ENCODE measurements at places on chromosomes 16 and 17.
A peak's percentile ranks its signal among the peaks of the same experiment; 100 is the strongest.

DNA sequence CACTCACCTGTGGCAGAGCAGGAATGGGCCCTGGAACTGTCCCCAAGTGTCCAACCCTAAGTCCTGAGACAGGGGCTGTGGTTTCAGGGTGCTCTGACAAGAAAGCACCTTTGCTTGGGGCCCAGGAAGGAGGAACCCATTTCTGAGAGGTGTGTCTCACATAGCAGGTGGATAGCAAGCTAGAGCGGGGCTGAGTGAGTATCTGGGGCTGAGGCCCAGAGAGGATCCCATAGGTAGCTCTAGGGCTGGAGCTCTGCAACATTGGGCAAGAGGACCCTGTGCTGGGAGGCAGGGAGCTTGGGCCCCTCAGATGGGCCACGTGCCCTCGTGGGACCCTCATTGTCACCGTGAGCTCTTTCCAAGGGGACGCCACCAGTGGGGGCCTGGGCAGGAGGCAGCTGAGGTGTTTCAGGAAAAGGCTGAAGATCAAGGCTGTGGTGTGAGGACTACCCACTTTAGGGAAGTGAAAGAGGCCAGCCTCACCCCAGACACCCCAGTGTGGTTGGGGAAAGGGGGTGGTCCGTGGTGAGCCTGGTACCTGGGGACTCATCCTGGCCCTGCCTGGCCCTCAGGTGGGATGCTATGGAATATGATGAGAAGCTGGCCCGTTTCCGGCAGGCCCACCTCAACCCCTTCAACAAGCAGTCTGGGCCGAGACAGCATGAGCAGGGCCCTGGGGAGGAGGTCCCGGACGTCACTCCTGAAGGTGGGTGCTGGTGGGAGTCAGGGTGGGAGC is 5.3 kb downstream of the DEF8 start:
- DNase-seq: no peak

DNA sequence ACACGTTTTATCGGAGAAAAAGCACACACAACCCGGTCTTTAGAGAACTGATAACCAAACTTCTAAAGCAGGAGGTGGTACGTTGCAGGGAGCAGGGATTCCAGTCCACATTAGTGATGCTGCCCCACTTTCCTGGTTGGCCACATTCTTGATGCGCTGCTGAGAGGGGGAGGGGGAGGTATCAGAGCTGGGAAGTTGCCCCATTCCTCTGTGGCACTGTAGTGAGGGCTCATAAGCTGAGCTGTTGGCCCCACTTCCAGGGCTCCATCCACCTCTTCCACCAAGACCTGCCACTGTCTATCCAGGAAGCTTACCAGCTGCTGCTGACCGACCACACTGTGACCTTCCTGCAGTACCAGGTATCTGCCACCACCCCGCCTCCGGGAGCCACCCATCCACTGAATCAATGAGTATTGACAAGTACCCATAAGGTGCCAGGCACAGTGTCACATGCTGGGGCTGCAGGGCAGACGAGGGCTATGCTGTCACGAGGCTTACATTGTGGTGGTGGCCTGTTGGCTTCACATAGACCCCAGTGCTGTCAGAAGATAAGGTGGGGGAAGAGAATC is 1.1 kb downstream of the TSEN54 start:
- DNase-seq: peak; percentile 16

DNA sequence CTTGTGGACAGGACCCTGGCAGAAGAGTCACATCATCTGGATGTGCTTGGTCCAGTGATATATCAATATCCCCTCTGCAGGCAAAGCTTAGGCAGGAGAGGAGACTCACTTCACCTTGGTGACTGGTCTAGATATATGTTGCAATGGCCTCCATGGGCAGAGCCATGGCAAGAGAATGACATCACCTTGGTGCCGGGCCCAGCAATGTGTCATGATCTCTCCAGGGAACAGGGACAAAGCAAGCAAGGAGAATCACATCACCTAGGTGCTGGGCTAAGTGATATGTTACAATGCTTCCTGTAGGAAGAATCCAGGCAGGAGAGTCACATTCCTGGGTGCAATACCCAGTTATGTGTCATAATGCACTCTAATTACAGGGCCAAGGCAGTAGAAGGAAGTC is 2106.2 kb downstream of the TP53TG3F start:
- DNase-seq: no peak

DNA sequence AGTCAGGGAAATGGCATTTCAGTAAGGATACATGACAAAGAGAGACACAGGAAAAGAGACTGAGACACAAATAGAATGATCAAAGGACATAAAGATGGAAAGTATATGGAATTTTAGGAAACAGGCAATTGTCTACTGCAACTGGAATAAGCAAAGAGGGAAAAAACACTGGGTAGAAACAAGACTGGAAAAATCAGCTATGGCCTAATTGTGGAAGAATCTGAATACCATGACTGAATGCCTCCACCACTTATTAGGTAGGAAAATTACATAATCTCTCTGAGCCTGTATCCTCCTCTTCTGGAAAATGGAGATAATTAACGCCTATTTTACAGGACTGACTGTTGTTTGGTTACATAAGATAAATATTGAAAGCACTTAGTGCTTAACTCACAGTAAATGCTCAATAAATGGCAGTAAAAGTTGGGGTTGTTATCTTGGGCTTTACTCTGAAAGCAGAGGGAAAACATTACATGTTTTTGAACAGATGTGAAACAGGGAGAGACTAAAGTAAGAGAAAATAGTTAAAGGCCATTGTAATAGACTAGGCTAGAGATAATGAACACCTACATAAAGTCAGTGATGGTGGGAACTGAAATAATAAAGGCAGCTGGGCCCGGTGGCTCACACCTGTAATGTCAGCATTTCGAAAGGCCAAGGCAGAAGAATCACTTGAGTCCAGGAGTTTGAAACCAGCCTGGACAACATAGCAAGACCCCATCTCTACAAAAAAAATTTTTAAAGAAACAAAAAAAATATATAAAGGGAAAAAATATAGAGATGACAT is 63.5 kb upstream of the C17orf78 start:
- DNase-seq: no peak

DNA sequence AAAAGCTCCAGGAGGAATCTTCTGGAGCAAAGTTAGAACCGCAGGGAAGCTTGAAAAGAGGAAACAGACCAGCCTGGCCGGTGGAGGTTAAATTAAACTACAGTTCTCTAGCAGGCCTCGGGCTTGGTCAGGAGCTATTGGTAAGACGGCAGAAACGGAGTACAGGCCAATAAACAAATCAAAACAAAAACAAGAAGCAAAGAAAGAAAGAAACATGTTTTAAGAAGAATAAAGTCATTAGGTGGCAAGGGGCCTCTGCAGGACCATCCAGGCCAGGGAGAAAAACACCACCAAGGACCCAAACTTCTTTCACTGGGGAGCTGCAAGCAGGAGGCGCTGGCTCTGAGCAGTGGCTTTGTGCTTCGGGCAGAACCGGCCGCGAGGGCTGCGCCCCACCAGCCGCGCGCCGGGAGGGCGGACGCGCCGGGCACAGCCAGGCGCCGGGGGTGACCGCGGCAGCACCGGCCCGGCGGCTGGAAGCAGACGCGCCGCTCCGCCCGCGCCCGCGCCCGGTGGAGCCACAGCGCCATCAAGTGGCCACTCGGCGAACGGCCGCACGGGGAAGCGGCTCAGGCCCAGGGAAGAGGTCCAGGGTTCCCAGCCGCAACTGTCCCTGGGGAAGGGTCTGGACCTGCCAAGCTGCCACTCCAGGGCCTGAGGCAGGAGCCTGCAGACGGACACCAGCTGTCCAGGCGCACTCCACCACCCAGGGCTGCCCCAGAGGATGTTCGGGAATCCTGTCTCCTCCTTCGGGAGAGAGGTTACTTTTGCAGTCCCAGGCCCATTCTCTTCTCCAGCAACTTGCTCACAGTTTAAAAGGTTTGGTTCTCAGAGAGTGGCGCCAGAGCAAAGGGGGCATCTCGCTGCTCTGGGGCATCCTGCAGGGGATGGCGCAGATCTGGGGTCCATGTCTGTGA is 419.4 kb downstream of the SOX9 start:
- DNase-seq: peak; percentile 21

DNA sequence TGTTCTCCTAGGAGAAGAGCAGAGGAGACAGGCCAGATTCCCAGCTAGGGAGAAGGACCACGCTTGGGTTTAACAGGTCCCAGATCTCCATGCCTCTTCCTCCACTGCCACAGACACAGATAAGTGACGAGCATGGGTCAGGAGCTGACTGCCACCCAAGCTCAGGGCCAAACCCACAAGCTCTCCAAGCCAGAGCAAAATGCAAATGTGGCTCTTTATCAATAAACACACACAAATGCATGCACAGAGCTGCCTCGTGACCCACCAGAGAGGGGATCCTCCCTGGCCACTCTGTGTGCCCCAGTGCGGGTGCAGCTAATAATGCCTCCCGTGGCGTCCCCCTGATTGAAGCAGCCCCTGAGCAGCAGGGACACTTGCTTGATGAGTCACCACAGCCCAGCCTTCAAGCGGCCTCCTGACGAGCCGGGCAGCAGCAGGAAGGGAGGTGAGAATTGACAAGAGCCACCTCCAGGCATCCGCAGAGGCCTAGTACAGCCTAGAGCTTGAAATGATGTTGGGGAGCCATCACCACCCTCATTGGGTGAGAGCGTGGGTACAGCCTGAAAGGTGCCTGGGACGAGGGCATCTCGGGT is 143.9 kb downstream of the CCDC182 start:
- no peak for DNase-seq

DNA sequence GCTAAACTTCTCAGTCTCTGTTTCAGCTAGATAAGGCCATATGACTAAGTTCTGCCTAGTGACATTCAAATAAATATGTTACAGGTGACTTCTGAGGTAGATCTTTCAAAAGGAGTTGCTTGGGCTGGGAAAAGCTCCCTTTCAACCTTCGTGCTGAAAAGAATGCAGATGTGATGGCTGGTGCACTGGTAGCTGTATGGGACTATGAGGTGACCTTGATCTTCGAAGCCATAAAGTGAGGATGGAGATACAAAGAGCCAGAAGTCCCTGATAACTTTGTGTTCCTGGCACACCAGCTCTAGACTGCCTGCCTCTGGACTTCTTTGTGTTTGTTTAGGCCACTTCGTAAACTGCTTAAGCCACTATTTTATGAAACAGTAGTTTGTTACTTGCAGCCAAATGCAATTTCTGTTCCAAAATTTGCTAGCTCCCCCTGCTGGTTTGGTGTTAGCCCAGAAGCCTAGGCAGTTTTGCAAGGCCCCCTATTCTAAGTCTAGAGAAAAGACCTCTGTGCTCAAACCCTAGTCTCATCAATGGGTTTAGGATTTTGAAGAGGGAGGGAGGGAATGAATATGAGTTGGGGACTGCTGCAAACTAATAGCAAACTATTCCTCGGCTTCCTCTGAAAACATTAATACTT is 23.3 kb upstream of the ERCC4 start:
- no peak for DNase-seq

GRCh38 chr16:13926891-13927290 is 6.9 kb downstream of the ERCC4 start:
- no peak for DNase-seq

- no peak for DNase-seq
Measured at GRCh38 chr17:74305865-74306654, 20.0 kb upstream of the KIF19 start.

- no peak for DNase-seq
Measured at GRCh38 chr17:75927286-75927922, 13.4 kb downstream of the FBF1 start.

GRCh38 chr17:73135766-73136165 is 29.0 kb upstream of the SSTR2 start:
- no peak for DNase-seq

DNA sequence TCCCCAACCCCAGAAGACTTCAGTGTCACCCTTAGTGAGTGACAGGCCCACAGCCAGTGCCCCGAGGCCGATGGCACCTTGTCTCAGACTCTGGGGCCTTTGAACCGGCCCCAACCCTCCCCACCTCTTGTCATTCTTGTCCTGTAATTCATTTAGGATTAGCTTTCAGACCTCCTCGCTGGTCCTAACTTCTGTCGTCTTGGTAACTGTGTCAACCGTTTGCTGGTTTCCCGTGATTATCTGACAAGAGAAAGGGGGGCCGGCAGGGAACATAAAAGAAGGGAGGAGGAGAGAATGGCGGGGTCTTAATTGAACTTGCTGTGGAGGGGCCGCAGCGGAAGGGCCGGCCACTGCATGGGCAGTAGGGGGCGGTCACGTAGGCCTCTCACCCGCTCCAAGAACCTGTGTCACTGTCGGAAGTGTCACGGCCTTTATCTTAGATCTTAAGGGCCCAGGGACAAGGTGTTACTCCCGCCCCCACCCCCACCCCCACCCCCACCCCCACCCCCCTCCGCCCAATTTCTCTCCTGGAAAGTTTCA is 46.5 kb upstream of the GSE1 start:
- DNase-seq: no peak

DNA sequence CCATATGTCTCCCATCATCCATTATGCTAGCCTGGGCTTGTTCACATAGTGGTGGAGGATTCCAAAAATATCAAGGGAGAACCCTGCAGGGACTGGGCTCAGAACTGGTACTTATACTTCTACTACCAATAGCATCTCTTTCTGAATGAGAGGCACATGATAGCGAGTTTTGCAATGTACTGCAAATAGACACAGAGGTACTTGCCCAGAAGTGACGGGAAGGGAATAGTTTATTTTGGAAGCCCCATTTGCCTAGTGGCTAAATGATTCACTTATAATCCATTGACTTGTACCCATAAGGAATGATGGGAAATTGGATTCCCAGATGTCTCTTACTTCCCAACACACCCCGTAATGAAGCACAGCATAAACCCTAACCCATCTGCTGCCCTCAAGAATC is 124.8 kb upstream of the ERCC4 start:
- no peak for DNase-seq

DNA sequence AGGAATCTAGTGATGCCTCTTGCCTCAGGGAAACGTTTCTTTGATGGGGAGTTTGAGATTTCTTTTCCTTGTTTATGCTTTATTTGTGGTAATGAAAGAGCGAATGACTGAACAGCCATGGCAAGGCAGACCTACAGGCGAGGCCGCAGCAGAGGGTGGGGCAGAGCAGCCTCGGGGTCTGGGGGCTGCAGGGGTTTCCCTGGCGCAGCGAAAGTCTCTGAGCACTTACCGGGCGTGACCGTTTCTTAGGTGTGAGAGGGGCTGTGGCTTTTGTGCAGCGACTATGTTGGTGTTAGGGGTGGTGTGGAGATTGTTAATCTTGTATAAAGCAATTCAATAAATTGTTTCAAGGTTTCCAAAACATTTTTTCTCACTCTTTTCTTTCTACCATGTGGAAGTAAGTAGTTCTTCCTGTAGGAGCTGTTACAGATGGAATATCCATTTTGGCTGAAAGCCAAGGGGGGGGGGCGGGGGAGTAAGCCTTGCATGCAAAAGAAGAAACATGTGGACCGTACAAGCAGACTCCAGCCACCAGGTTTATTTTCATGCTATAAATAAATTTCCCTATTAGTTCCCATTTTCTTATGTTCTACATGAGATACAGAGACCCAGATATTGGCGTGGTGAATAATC is 34.8 kb downstream of the UBN1 start:
- DNase-seq: no peak

- DNase-seq: no peak
Measured at GRCh38 chr16:85370543-85370880, 242.6 kb upstream of the GSE1 start.

- no peak for DNase-seq
Measured at GRCh38 chr16:48860341-48860740, 250.4 kb upstream of the N4BP1 start.

DNA sequence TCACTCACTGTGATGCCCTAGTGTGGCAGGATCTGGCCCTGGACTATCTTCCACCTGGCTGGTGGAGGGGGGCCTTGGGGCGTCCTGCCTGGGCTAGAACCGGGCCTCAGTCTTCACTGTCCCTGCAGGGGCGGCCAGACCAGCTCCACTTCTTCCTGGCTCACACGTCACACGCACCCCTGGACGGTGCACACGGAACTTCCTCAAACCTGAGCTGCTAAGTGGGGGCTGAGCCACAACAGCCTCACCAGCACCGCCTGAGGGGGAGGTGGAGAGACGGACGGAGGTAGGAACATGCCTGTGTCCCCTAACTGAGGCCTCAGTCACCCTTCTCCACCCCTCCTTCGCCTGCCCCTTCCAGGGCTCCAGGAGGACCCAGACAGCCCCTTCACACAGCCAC is 36.6 kb downstream of the TIMM22 start:
- no peak for DNase-seq

All from activated naive CD4-positive, alpha-beta T cell (primary cell).